ENCODE measurements at places on chromosomes 6 and 20. TPM values are rescaled to one million over a fixed set of nuclear protein-coding genes. Genes with fewer than 3 reads are reported as not detected.

Gene DCDC2
- not detected for total RNA-seq

Gene PET117
- 16.1 TPM for total RNA-seq

Gene SPATS1
- total RNA-seq, result not detected

Gene GHRH
- total RNA-seq, result not detected

Gene LHFPL5
- not detected for total RNA-seq

Gene LST1
- total RNA-seq, result not detected

Gene PRDM1
- total RNA-seq, result 2.6 TPM

Gene RAD21L1
- not detected for total RNA-seq

Gene SLC26A8
- not detected for total RNA-seq

Gene GRM1
- total RNA-seq, result 0.65 TPM

Gene ZDHHC14
- 4.2 TPM for total RNA-seq

Gene UBE2V1
- total RNA-seq, result 96.8 TPM

Gene OR12D3
- total RNA-seq, result not detected

Gene RIPOR2
- 0.21 TPM for total RNA-seq
